H1 (cell line): ENCODE measurements at places on chromosomes 3 and 15. TPM values are rescaled to one million over a fixed set of nuclear protein-coding genes. Genes with fewer than 3 reads are reported as not detected.

DNA sequence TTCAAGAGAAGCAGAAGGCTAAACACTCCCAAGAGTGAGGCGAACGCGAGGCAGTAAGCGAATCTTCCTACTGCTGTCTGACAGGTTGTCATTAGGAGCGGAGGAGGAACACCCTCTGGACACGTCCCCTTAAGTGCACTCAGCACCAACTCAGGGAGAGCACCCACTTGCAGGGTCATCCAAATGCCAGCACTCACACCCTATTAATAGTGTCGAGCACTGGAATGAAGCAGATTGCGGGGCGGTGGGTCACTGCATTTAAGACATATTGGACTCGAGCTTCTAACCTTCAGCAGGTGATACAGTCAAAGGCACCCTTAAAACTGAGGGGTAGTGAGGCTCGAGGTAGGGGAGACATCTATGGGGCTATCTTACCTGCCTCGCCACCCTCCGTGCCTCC lies 28.7 kb downstream of the SH3BP5 start:
- no peak for DNase-seq
- no peak overlapping the region for H3K4me3 ChIP-seq
- 0 out of 2 replicates have a peak, but pooled peaks cover 2% of the 10 kb centered on the region for H3K36me3 ChIP-seq
- no peaks in the 10 kb centered on the region for H3K4me1 ChIP-seq

DNA sequence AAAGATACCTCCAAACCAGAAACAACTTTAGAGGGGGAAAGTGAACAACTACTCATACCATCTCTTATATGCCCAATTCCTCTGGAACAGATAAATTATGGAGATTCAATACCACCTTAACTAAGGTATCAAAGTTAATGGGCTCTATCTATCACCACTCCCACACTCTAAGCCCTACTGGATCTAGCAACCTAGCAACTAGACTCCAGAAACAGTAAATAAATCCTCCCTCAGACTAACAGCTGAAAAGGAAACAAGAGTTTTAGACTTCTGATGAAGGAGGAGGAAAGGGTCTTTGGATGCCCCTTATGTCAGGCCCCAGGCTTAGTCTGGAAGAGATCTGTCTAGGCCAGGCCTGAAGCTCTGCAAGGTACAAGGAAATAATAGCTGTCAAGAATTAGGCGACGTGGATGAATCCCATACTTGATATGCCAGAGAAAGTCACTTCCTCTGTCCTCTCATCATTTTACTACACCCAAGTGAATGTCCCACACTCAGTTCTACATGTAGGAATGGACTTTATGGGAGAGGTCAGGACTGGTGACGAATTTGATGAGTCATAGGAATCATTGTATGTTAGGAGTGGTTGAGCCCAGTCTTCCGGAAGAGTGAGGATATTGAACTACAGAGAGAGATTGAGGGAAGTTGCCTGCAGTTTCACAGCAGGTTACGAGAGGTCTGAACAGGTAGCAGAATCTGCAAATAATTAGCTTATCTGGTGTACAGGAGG lies 113.8 kb downstream of the AKAP13 start:
- no peaks in the 10 kb centered on the region for H3K27me3 ChIP-seq
- no peak overlapping the region for H3K4me3 ChIP-seq
- DNase-seq = no peak
- no peak overlapping the region for H3K27ac ChIP-seq
- no peaks in the 10 kb centered on the region for H3K36me3 ChIP-seq

DNA sequence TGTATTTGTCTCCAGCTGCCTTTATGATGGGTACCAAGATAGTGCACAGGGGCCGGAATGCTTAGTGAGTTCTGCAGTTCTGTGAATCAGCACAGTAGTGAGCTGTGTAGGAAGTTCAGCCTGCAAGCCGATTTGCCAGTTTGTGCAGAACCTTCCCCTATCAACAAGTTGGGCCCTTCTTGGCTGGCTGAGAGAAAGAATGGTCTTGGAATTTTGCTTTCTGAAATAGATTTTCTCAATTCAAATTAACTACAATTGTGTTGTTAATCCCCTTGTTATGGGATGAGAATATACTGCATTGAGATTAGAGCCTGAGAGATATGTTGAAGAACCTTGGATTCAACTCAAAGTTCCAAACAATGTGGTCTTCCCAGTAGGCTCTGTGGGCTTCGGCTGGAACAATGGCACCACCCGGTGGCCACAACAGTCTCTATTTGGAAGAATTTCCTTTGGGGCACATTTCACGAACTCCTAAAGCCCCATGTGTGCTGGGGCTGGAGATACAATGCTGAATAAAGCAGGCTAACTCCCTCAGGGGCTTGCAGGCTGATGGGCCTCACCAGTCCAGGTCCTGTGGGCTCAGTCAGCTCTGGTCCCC lies 59.1 kb downstream of the TRIM42 start:
- H3K36me3 ChIP-seq = no peaks in the 10 kb centered on the region
- H3K4me3 ChIP-seq = no peak overlapping the region

DNA sequence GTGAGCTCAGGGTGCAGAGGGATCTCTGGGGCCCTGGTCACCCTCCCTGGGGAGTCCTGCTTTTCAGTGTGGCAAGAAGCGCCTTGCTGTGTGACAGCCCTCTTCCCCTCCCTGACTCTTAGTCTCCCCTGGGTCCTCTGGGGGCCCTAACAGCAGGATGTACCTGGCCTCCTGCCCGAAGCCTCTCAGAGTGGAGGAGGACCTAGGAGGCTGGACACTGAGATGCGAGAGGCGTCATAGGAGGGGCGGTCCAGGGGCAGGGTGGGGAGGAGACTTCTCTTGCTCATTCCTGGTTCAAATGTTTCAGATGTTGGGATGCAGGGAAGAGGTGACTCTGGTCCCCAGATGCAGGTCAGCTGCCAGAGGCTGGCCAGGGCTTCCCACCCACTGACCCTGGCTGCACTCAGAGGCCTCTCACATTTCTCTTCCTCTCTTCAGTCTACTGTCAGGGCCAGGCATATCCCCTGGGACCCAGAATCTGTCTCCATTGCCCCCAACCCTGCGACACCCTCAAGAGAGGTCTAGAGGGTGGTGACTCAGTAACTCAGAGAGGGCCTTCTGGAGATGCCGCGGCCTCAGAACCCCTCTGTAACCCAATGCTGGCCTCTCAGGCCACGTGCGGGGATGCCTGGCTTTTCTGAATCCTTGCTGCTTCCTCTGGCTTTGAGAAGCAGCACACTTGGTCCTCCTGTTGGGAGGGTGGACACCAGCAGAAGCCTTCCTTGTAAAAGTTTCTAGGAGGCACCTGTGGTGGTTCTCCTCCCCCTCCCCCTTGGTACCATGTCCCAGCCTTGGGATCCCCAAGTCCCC lies 25.9 kb downstream of the SNX33 start:
- no peak for DNase-seq
- H3K27me3 ChIP-seq = no peaks in the 10 kb centered on the region
- peaks cover 9% of the 10 kb centered on the region for H3K4me1 ChIP-seq
- H3K27ac ChIP-seq = no peak overlapping the region
- no peaks in the 10 kb centered on the region for H3K36me3 ChIP-seq
- no peak overlapping the region for H3K4me3 ChIP-seq

DNA sequence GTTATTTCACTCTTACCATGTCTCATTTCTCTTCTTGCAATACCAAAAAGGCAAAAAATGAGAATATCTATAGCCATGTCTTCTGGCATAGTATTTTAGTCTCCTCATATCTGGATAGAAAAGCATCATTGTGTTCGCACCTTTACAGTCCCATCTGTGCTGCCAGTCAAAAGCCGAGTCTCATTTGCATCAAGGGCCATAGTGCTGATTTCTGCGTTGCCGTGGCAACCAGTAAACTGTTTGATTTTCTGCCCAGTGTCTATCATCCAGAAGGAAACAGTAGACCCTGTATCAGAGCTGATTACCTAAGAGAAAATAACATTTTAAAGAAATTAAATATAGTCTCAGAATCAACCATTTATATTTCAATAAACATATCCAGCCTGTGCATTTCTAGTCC lies 86.1 kb upstream of the SERPINI2 start:
- no peaks in the 10 kb centered on the region for H3K27me3 ChIP-seq
- DNase-seq = no peak
- H3K36me3 ChIP-seq = no peaks in the 10 kb centered on the region
- no peaks in the 10 kb centered on the region for H3K4me1 ChIP-seq

- DNase-seq = no peak
- H3K27me3 ChIP-seq = no peaks in the 10 kb centered on the region
- no peak overlapping the region for H3K27ac ChIP-seq
- no peak overlapping the region for H3K4me3 ChIP-seq
Measured at GRCh38 chr3:51398595-51399310, 7.7 kb downstream of the RBM15B start.

DNA sequence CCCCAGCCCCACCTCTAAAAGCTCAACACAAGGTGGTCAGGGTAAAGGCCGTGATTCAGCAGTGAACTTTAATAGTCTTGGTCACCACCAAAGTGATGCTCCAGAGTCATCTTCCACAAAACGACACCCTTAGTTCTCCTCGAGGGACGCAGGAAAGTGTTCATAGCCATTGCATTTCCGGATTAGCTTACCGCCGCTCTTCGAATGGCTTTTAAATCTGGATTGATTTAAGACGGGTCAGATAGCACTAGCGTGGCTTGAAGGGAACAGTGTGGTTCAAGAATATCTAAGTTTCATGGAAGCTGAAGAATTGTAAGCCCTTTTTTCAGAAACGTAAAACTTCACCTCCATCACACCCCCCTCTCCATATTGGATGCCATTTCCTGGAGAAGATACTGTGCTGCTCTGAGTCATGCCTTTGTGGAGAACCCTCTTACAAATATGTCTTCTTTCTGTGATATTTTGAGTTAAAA lies 829 bp downstream of the RNF7 start:
- peaks cover 2% of the 10 kb centered on the region; the same call in 1 of the 2 replicates for H3K27me3 ChIP-seq
- DNase-seq = no peak
- peak overlapping the region; percentile 93 for H3K27ac ChIP-seq
- peaks cover under 1% of the 10 kb centered on the region; the same call in 1 of the 2 replicates for H3K36me3 ChIP-seq
- peaks cover 5% of the 10 kb centered on the region; the same call in 1 of the 2 replicates for H3K4me1 ChIP-seq

- no peaks in the 10 kb centered on the region for H3K4me1 ChIP-seq
- no peak overlapping the region for H3K27ac ChIP-seq
- no peak for DNase-seq
- no peaks in the 10 kb centered on the region for H3K27me3 ChIP-seq
- H3K4me3 ChIP-seq = no peak overlapping the region
- H3K36me3 ChIP-seq = no peaks in the 10 kb centered on the region; the same call in 1 of the 2 replicates
Measured at GRCh38 chr3:17585394-17586325, 156.8 kb downstream of the TBC1D5 start.

- no peaks in the 10 kb centered on the region for H3K27me3 ChIP-seq
- H3K4me1 ChIP-seq = no peaks in the 10 kb centered on the region
- H3K36me3 ChIP-seq = no peaks in the 10 kb centered on the region
- no peak overlapping the region for H3K27ac ChIP-seq
Measured at GRCh38 chr3:51568036-51568435, 29.5 kb downstream of the RAD54L2 start.

DNA sequence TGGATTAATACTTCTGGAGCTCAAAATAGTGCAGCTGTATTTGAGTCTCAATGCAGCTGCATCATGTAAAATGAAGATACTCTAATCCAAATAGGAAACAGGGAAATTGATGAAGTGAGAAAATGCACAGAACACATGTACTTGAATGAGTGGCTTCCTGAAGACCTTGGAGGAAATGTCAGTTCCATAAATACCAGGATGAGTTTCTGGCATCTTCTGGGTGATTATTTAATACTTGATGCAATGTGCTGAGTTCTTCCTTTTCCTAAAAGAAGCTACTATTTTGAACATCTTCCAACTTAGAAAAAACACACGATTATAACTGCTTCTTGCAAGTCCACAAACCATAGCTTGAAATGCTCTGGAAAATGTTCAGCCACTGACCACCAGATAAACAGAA lies 162.8 kb downstream of the SLC9A9 start:
- DNase-seq = no peak
- H3K27ac ChIP-seq = no peak overlapping the region
- H3K4me1 ChIP-seq = no peaks in the 10 kb centered on the region
- no peaks in the 10 kb centered on the region for H3K36me3 ChIP-seq
- no peaks in the 10 kb centered on the region for H3K27me3 ChIP-seq
- H3K4me3 ChIP-seq = no peak overlapping the region

GRCh38 chr3:183178512-183178832 lies 15.9 kb upstream of the LAMP3 start:
- H3K27me3 ChIP-seq = peaks cover 17% of the 10 kb centered on the region
- no peak for DNase-seq
- H3K4me1 ChIP-seq = peaks cover 8% of the 10 kb centered on the region
- peak overlapping the region; percentile 51 for H3K4me3 ChIP-seq
- no peaks in the 10 kb centered on the region for H3K36me3 ChIP-seq

The TIMP4 gene
- polyA plus RNA-seq = 5.1 and 6.4 TPM in 2 replicates

- no peaks in the 10 kb centered on the region for H3K4me1 ChIP-seq
- no peak for DNase-seq
- no peaks in the 10 kb centered on the region for H3K36me3 ChIP-seq
Measured at GRCh38 chr3:126202276-126202675, 21.9 kb upstream of the ALDH1L1 start.

The ZNF502 gene
- polyA plus RNA-seq = 0.61 and 1.5 TPM in 2 replicates

DNA sequence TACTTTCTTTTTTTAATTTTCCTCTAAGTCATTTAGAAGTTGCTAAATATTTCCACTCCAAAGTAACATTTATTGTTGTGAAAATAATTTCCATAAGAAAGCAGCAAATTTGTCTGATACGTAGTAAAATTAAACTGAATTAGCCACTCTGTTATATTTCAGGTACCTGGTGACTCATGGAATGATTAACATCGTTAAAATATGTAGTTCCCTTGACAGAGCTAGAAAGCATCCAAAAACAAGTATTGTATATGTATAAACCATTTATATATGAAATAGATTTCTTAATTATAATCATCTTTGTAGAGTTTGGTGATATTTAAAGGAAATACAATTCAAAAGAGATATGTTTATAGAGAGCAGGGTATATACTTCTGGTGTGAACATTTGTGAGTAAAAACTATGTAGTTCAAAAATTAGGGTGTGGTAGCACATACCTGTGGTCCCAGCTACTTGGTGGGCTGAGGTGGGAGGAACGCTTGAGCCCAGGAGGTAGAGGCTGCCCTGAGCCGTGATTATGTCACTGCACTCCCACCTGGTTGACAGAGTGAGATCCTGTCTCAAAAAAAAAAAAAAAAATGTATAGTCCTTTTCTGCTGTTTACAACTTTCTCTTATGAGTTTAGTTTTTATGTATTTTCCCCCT lies 36.6 kb downstream of the ATP11B start:
- DNase-seq = no peak
- no peaks in the 10 kb centered on the region for H3K4me1 ChIP-seq
- H3K27me3 ChIP-seq = no peaks in the 10 kb centered on the region
- H3K36me3 ChIP-seq = no peaks in the 10 kb centered on the region

DNA sequence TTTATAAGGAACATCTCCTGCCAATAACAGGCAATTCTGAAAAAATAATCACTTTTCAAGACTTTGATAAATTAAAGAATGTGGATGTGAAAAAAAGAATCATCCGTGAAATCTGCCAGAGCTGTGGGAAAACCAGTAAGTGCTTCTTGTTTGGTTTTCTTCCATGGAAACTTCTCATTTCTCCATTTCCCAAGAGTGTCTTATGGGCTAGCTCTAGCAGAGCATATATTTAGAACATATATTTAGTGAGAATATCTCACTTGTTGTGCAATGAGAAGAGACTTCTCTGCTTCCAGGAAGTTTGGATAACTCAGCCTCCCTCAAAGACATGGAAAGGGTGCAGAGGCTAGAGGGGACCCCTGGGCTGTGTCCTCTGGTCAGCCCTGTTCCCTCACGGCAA lies 49.9 kb downstream of the COL6A5 start:
- no peak overlapping the region for H3K4me3 ChIP-seq
- peaks cover 3% of the 10 kb centered on the region for H3K4me1 ChIP-seq
- no peak overlapping the region for H3K27ac ChIP-seq
- no peaks in the 10 kb centered on the region for H3K27me3 ChIP-seq
- H3K36me3 ChIP-seq = no peaks in the 10 kb centered on the region
- no peak for DNase-seq
